ENCODE measurements at places on chromosomes 1 and 21. TPM values are rescaled to one million over a fixed set of nuclear protein-coding genes. Genes with fewer than 3 reads are reported as not detected.

- no peak for DNase-seq
These were observed 114.0 kb upstream of the RAB4A start for GRCh38 chr1:229156872-229157271.

GRCh38 chr1:154499446-154499845 lies 2.6 kb upstream of the TDRD10 start:
- peak; percentile 31 for DNase-seq

GRCh38 chr21:30580132-30580531 lies 10.1 kb downstream of the KRTAP22-2 start:
- no peak for DNase-seq

GRCh38 chr1:159009704-159010361 lies at the start of gene IFI16:
Gene IFI16, plus strand, starts transcription at chr1:159009907. Its CDS starts 4,774 bp downstream, at chr1:159014681.
- DNase-seq: peak; percentile 94

SON gene
- polyA plus RNA-seq: 54.0 TPM

KLHDC7A gene
- polyA plus RNA-seq: not detected

CYP4B1 gene
- polyA plus RNA-seq: 0.52 TPM

S100A12 gene
- polyA plus RNA-seq: 1.0 TPM
